Activated CD8-positive, alpha-beta memory T cell treated with anti-CD3 and anti-CD28 coated beads for 48 hours (primary cell): ENCODE measurements at places on chromosomes 3 and 15.

DNA sequence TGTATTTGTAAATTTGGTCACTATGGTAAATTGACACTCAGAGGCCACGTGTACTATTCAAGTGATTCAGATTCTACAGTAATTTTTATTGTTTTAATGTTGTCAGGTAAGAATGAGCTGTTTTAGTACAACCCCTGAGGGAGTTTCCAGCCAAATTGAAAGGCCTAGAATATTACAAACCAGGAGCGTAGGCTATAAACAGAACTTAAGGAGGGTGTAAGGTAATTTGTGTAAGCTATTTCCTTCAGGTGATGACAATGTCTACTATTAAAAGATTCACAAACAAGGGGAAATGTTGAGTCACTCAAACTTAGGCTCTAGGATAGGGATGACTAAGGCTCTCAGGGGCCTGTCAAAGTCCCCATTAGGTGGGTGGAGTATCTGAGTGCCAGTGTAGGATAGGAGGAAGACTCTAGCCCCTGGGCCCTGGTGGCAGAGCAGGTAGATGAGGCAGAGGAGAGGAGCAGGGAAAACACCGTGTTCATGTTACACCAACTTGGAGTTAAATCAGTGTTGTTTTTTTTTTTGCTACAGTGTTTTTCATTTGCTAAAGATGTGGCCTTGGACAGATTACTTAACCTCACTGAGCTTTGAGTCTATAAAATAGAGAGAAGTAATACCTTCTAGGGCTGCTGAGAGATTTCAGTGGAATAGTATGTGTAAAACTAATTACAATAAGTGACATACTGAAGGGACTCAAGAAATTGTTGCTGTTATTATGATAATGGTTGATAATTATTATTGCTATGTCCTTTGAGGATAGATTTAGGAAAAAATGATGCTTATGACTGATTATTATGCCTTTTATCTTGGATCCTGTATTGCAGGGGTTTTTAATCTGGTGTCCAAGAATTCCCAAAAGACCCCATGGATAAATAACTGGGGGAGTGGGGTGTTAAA is 10.3 kb downstream of the TM4SF1 start:
- DNase-seq, result no peak

- no peak for DNase-seq
Measured at GRCh38 chr3:195809796-195810454, 1.8 kb downstream of the MUC4 start.

- DNase-seq, result no peak
Measured at GRCh38 chr3:197151580-197151979, 122.0 kb upstream of the MELTF start.

DNA sequence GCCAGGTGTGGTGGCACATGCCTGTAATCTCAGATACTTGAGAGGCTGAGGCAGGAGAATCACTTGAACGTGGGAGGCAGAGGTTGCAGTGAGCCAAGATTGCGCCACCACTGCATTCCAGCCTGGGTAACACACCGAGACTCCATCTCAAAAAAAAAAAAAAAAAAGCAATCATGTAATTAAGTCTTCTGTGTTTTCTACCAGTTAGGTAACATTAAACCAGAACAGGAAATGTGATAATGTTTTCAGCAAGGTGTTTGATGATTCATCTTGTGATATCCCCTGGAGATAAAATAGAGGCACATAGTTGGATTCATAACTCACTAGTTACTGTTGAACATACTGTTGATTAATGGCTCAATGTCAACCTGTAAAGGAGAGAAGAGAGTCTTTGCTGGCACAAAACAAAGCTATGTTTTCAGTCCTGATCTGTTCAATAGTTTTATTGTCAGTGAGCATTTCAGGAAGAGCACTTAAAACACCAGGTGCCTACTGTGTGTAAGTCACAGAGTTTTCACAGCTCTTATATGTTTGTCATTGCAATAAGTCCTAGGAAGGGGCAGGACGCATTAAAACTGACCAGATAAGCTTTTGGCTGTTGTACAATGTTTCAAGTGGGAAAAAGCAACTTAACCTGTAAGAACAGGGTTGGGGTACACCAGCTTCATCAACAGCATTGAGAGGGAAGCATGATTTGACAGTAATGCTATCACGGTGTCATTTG is 19.5 kb downstream of the DNAJB11 start:
- no peak for DNase-seq

DNA sequence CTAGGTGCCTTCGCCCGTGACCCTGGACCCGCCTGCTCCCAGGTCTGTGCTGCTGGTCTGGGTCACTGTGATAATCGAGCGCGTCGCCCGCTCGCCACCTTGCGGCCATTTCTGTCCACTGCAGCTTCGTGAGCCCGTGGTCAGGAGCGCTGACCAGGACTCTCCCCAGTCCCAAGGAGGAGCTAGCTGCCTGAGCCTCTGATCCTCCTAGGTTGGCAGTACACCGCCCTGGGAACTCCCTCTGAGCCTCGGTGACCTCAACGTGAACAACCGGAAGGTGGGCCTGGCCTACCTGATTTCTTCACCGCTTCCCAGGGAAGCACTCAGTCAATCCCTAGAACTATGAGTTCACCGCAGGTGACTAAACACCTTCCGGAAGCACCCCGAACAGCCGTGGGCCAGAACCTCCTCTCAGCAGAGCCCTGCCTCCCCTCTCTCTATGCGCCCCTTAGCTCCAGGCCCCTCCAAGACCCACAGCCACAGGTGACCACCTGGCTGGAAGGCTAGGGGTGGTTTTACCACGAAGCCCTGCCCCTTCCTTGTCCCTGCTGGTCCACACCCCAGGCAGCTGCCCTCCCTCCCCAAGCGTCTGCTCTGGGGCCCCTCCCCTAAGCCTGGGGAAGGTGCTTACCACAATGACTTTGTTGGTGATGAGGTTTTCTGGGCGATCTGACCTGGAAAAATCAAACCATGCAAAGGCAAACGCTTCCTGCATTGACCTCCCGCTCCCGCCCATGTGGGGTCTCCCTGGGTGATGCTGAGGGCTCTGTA is 9.7 kb downstream of the PLA2G4D start:
- DNase-seq, result no peak

DNA sequence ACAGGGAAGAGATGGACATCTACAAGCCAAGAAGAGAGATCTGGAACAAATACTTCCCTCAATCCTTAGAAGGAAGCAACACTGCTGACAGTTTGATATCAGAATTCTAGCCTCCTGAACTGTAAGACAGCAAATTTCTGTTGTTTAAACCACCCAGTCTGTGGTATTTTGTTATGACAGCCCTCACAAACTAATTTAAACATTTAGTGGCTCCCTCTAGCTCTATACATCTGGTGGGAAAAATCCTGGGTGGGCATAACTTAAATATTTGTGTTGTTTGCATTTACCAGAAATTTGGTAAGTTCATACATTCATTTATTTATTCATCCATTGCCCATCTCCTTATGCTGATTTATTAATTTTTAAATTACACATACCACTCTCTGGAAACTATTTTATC is 62.5 kb upstream of the GSK3B start:
- DNase-seq, result no peak

DNA sequence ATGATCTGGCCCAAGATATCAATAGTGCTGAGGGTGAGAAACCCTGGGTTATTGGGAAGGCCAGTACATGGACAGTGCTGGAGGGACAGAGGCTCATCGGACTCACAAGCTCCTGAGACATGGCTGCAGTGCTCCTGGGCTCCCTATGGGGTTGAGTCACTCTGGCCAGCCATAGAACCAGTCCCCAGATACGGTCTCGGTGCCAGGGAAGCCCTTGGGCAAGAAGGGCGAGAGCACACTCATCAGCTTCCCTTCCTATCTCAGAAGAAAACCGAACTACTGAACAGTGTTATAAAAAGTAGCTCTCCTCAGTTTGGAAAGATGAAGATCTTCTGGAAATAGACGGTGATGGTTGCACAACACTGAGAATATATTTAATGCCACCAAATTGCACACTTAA is 34.4 kb downstream of the POC1A start:
- DNase-seq, result no peak
